Suprapubic skin (tissue), 4 donors: ENCODE measurements at places on chromosomes 13 and 19.

DNA sequence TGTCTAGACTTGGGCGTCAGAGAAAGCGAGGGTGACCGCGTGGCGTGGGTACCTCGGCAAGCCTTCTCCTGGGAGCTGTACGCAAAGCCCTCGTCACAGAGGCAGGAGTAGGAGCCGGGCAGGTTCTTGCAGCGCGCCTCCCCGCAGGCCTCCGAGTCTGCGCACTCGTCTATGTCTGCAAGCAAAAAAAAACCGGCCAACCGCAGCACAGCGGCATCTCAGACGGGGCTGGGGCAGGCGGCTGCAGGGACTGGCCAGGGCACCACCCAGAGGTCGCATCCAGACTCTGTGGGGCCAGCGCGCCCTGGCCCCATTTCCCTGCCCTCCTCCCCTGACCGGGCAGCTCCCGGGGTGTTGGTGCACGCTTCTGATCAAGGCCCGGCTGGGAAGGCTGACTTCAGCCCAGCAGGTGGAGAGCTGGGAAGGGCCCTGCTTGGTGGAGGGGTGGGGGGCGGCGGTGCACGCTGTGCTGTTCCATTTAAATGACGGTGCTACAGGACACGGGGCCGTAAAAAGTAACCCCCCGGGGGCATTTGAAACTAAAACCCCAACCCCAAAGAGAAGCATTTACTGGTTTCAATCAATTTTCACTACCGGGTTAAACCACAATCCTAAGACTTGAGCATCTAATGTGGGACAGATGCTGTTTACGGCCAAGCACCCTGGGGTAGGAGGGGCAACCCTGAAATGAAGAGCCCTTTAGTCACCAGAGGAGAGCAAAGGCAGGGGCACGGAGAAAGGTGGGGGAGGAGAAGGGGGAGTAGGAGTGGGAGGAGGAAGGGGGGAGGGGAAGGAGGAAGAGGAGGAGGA lies 28.2 kb downstream of the GAS6 start:
- H3K36me3 ChIP-seq: peaks cover 47% of the 10 kb centered on the region
- peaks cover 49% of the 10 kb centered on the region for H3K4me1 ChIP-seq
- H3K4me3 ChIP-seq: no peak overlapping the region
- no peak for DNase-seq
- no peaks in the 10 kb centered on the region for H3K27me3 ChIP-seq
- peak overlapping the region; percentile 34 for H3K27ac ChIP-seq

DNA sequence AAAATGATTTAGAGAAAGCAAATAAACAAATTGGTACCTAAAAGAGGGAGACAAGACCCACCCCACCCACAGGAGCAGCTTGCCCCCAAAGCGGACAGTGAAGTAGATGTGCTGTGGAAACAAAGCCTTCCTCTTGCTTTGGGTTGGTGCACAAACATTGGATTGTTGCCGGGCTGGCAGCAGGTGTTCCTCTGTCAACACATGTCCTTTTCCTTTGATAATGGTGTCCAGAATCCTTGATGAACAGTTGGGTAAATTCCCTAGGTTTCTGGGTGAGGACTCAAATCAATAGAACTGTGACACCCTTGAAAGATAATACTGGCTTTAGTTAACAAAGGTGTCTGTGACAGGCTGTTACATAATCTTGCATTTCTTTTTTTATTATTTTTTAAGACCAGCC lies 311.8 kb downstream of the SPRY2 start:
- no peak overlapping the region for H3K4me3 ChIP-seq
- no peak for DNase-seq
- no peaks in the 10 kb centered on the region for H3K27me3 ChIP-seq
- no peaks in the 10 kb centered on the region for H3K36me3 ChIP-seq
- H3K4me1 ChIP-seq: no peaks in the 10 kb centered on the region

- no peak overlapping the region for H3K27ac ChIP-seq
- H3K36me3 ChIP-seq: no peaks in the 10 kb centered on the region
- H3K4me1 ChIP-seq: peaks cover 13% of the 10 kb centered on the region
- peak overlapping the region; percentile 49 for H3K4me3 ChIP-seq
These were observed 31.4 kb upstream of the MPHOSPH8 start for GRCh38 chr13:19601749-19602725.

GRCh38 chr13:39422845-39423565 lies 180.0 kb downstream of the LHFPL6 start:
- no peak overlapping the region for H3K27ac ChIP-seq
- H3K27me3 ChIP-seq: no peaks in the 10 kb centered on the region
- no peaks in the 10 kb centered on the region for H3K4me1 ChIP-seq
- no peaks in the 10 kb centered on the region for H3K36me3 ChIP-seq
- no peak for DNase-seq

DNA sequence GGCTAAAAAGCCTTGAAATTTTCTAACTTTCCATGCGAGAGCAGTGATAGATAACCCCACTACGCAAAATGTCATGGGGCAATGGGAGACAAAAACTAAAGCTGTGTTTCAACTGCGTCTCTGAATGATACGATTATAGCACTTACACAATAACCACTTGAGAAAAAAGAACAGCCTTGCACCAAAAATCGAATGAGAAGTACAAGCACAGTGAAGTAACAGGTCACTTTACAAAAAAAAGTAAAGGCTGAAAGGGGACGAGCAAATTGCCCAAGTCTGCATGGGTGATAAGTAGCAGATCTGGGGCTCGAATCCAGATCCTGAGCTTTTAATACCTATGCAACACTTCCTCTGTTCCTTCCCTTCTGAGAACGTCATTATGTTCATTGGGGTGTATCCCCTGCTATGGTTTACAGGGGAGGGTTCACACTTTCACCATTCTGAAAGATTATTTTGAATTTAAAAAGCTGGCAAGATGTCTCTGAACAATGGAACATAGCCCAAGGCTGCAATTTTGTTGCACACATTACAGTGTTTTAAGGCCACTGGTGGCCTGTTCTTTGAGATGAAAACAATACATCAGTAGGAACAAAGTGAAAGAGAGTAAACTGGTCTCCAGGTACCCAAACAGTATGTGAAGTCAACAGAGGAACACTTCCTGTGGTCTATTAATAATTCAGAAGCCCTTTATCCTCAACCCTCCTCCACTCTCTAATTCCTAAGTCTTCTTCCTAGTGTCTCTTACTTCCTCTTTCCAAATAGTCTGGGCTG lies 3.2 kb downstream of the CPB2 start:
- no peaks in the 10 kb centered on the region for H3K4me1 ChIP-seq
- no peak overlapping the region for H3K27ac ChIP-seq
- no peaks in the 10 kb centered on the region for H3K36me3 ChIP-seq
- no peak overlapping the region for H3K4me3 ChIP-seq
- H3K27me3 ChIP-seq: no peaks in the 10 kb centered on the region

- no peak overlapping the region for H3K27ac ChIP-seq
- H3K27me3 ChIP-seq: no peaks in the 10 kb centered on the region
- no peaks in the 10 kb centered on the region for H3K4me1 ChIP-seq
These were observed 1284.2 kb downstream of the EFNB2 start for GRCh38 chr13:105251293-105251692.

DNA sequence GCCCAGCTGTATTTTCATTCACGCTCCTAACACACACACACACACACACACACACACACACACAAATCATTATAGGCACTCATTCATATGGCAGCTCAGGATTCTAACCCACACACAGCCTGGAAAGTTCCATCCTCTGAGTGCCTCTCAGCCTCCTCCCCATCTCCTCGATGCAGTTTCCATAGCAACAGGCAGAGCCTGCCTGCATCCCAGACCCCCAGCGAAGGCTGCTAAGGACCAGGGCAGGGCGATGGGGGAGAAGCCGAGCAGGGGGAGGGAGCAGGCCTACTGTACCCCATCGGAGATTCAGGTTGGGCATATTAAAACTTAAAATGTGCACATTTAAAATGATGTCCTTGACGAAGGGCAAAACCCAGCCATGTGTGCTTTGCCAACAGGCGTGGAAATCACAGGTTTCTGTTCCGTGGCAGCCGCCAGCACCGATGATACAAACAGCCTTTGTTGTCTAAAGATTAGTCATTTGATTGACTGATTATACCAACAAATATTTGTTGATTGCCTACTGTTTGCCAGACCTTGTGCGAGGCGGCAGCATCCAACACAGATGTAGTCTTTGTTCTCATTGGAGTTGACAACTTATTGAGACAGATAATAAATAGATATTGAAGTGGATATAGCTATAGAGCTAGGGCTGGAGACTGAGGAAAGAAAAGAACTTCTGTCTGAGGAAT lies 43.8 kb upstream of the USP29 start:
- H3K27me3 ChIP-seq: no peaks in the 10 kb centered on the region
- no peaks in the 10 kb centered on the region for H3K4me1 ChIP-seq
- no peaks in the 10 kb centered on the region for H3K36me3 ChIP-seq
- H3K27ac ChIP-seq: no peak overlapping the region
- H3K4me3 ChIP-seq: no peak overlapping the region
- no peak for DNase-seq

- no peak overlapping the region for H3K4me3 ChIP-seq
- H3K27me3 ChIP-seq: no peaks in the 10 kb centered on the region
- no peaks in the 10 kb centered on the region for H3K4me1 ChIP-seq
These were observed 87.2 kb downstream of the B3GLCT start for GRCh38 chr13:31286930-31287329.

GRCh38 chr19:2475018-2475701 lies 767 bp upstream of the GADD45B start:
- H3K36me3 ChIP-seq: peaks cover 11% of the 10 kb centered on the region
- H3K27me3 ChIP-seq: no peaks in the 10 kb centered on the region
- H3K27ac ChIP-seq: peak overlapping the region; percentile 85
- peak overlapping the region; percentile 89 for H3K4me3 ChIP-seq
- DNase-seq: peak; percentile 80

DNA sequence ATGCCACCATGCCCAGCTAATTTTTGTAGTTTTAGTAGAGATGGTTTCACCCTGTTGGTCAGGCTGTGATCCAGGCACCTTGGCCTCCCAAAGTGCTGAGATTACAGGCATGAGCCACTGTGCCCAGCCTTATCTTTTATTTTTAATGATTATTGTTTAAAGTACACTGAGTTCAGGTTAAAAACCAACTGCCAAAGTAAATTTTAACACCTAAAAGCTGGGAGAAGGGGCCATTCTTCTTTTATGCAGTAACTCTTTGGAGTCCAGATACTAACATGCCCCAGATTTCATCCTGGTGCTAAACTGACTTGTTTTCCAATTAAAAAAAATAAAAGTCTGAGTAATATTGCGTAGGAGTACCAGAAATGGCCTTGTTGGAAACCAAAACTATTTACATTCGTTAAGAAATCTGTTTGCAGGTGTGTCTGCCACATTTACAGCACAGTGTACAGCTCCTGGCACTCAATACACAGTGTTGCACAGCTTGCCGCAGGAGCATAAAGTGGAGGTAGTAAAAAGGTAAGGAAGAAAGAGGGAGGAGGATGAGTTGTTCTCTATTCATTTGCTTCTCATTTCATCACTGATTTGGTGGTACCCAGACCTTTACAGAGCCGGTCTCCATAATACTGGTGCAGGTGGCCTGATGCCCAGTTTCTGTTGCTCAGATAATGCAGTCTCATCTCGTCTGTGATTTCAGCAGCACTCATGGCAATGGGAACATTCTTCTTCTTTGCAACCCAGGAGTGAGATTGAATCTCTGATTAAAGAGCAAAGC lies 108.9 kb downstream of the PCCA start:
- no peaks in the 10 kb centered on the region for H3K27me3 ChIP-seq
- H3K27ac ChIP-seq: no peak overlapping the region
- H3K36me3 ChIP-seq: no peaks in the 10 kb centered on the region
- no peak overlapping the region for H3K4me3 ChIP-seq
- H3K4me1 ChIP-seq: no peaks in the 10 kb centered on the region

GRCh38 chr13:102702965-102703725 lies 8.3 kb upstream of the METTL21C start:
- H3K27me3 ChIP-seq: no peaks in the 10 kb centered on the region
- peaks cover 16% of the 10 kb centered on the region for H3K4me1 ChIP-seq
- H3K27ac ChIP-seq: no peak overlapping the region
- no peak for DNase-seq
- H3K4me3 ChIP-seq: no peak overlapping the region

GRCh38 chr13:90107661-90108060 lies 1239.8 kb upstream of the MIR17HG start:
- H3K4me3 ChIP-seq: no peak overlapping the region
- no peak for DNase-seq
- no peaks in the 10 kb centered on the region for H3K36me3 ChIP-seq
- H3K27ac ChIP-seq: no peak overlapping the region

- no peaks in the 10 kb centered on the region for H3K27me3 ChIP-seq
- peaks cover 5% of the 10 kb centered on the region for H3K36me3 ChIP-seq
- H3K27ac ChIP-seq: no peak overlapping the region
- H3K4me1 ChIP-seq: no peaks in the 10 kb centered on the region
- H3K4me3 ChIP-seq: no peak overlapping the region
These were observed 37.1 kb downstream of the SMAD9 start for GRCh38 chr13:36882829-36883390.

DNA sequence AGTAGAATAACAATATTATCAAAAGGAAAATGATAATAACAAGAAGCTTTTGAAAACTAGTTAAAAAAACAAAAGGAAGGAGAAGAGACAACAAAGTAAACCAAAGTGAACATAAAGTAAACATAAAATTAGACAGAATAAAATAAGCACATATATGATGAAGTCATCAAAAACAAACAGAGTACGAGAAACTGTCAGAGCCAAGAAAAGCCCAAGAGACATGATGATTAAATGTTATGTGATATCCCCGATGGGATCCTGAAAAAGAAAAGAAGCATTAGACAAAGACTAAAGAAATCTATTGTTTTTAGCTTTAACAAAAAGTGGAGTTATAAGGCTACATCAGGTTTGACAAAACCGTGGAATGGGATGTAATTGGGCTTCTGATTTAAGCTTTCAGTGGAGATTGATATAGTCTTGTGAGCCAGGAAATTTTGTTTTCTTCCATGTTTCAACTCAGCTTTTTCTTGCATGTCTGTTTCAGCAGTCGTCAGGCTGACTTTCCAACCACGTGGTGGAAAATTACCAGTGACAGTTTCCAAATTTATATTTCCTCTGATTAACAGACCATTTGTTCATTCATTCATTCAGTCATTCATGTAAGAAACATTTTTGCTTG lies 64.9 kb downstream of the KL start:
- no peaks in the 10 kb centered on the region for H3K4me1 ChIP-seq
- no peak overlapping the region for H3K4me3 ChIP-seq
- no peak overlapping the region for H3K27ac ChIP-seq
- DNase-seq: no peak

DNA sequence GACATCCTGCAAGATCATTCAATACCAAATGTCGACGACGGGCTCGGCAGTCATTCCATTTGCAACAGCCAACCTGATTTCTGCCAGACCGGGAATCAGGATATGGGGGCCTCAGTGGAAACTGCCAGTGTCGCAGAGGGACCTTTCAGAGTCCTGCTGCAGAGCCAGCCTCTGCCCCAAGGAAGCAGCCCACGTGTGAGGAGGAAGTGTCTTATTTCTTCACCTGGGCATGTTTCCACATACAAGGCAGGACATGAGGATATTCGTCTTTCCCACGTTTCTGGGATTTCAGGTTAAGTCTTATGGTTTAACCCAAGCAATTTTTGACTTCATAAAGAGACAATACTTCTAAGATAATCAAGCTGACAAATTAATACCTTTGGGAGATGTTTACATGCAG lies 69.9 kb downstream of the ABCC4 start:
- no peaks in the 10 kb centered on the region for H3K36me3 ChIP-seq
- H3K27me3 ChIP-seq: no peaks in the 10 kb centered on the region
- H3K27ac ChIP-seq: no peak overlapping the region
- H3K4me1 ChIP-seq: no peaks in the 10 kb centered on the region
